Activated T-helper 1 cell treated with Interleukin-2 at 50 U/mL for 16 hours (primary cell): ENCODE measurements at places on chromosomes 6 and 20.

DNA sequence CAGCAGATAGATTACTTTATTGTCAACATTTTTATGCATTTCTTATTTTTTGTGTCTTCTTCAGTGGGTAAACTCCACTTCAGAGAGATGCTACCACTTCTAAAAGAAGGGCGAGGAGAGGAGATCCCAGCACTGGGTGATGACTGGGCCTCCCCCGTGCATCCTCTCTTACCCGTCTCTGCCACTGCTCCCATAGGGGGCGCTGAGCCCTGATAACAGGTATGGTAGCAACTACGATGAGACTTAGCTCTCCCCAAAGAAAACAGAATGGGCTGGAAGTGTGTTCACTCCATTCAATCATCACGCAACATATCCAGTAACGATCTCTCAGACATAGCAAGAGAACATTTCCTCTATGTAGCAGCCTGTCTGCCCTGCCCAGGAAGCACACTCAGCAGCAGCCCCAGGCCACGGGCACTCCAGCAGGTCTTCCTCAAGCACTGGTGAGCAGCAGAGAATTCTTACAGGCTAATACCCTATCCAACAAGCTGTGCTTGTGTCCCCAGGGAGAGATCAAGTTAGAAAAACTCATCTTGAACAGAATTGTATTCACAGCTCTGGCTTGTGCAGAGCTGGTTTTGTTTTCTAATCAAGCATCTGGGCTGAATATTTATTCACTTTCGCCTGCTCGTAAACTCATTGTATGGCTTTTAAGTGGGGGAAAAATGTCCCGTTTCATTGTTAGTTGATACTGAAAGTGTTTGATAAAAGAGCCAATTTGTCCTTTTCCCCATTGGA is 533.1 kb upstream of the CDH4 start:
- DNase-seq, result no peak

- DNase-seq, result no peak
Observed at GRCh38 chr20:22805219-22805618, 220.8 kb upstream of the FOXA2 start.

DNA sequence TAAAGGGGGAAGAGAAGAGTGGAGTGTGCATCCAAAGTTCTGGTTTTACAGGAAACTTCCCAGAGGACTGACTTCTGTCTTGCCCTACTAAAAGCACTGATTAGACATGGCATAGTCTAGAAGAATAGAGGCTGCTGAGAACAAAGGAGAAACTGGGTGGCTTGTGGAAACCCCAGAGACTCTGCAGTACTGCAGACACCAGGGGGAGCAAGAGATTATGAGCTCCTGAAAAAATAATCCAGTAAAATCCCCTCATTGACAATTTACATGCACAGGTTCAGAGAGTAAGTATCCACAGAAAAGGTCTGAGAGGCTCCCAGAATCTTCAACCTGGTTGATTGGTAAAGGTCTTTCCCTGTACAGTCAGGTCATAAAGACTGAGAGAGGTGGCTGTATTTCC is 48.7 kb upstream of the CLVS2 start:
- DNase-seq, result no peak

DNA sequence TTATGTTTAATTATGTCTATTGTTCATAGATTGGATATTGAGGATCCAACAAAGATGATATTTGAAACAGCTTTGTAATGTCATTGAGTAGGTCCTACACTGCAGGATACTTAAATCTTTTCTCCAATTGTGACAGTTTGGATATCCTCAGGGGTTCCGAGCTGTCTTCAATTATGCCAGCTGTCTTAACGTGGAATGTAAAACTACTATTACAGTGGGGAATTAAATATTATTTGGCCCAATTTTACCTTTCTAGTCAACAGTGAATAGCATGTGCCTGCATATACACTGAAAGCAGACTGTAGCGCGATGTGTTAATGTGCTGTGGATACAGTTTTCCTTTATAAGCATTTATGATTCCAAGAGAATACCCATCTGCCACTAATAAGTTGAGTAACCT is 156.9 kb downstream of the GRIK2 start:
- no peak for DNase-seq
